ENCODE measurements at places on chromosomes 6 and 20.

- no peak for DNase-seq
Observed at GRCh38 chr6:55758156-55758937, 117.0 kb downstream of the BMP5 start.

DNA sequence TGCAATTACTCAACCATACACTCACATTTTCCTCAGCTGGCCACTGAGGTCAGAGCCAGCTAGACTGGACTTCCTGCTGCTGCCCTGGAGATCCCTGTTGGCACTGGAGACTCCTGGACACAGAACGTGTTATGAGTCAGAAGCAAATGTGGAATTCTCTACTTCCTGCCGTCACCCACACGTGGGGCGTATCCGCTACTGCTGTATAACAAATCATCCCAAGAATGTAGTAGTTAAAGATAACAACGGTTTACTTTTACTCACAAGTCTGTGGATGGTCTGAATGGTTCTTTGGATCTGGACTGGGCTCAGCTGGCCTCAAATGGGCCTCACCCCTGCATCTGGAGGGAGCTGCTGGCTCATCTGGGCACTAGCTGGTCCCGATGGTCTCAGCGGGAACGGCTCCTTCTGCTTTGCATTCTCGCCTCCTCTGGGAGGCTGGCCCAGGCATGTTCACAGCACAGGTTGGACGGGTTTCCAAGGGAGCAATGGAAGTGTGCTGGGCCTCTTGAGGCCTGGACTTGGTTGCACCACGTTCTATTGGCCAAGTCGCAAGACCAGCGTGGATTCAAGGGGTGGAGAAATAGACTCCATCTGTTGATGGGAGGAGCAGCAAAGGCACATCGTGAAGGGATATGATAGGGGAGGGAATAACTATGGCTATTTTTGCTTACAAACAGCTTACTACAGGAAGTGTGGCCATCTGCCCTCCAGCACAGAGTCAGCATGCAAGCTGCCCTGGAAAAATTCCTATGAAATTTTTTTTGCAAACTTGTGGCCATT lies 118.5 kb downstream of the SNX5 start:
- DNase-seq: no peak

DNA sequence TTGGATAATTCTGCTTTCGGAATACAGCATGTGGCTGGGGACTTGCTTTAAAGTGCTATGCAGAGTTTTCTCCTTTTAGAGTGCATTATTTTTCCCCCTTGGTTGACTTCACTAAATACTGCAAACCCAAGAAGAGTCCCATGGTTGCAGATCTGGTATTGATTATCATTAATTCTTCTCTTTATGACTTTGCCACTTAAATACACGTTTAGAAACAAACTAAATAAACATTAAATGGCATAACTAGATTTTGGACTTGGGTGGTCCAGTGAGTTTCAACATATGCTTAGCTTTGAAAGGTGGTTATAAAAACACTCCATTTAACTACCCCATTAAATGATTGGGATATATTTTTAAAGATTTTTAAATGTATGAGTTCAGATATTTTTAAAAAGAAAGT lies 279.2 kb downstream of the SOX4 start:
- DNase-seq: no peak

DNA sequence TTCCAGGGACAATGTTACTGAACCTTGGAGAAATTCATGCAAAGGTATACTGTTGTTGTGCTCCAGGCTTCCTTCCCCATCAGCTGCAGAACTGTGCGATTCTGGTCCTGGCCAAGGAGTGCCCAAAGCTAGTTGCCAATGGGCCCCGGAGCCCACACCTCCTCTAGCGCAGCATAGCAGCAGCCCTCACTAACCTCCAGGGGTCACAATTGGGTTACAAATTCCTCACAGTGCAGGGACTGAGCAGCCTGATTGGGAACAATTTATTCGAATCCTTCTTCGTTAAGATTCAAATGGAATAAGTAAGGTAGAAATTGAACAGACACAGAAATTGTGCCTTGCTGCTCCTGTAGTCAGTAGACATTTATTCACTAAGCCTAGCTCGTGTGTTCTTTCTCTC lies 284.9 kb downstream of the PRKN start:
- no peak for DNase-seq

GRCh38 chr6:26345832-26346231 lies 19.2 kb upstream of the BTN3A2 start:
- DNase-seq: no peak

GRCh38 chr20:51729771-51730170 lies 38.4 kb downstream of the ATP9A start:
- no peak for DNase-seq

Measured in stimulated activated CD4-positive, alpha-beta T cell treated with anti-CD3 and anti-CD28 coated beads, Interleukin-15, amount 100 ng/mL, for 24 hours (primary cell).